ENCODE measurements at places on chromosomes 11 and 22. TPM values are rescaled to one million over a fixed set of nuclear protein-coding genes. Genes with fewer than 3 reads are reported as not detected.

E2F8 gene
- total RNA-seq: 0.63 TPM

GRCh38 chr22:40238425-40239344 lies 61.0 kb downstream of the TNRC6B start:
- no peaks in the 10 kb centered on the region for H3K36me3 ChIP-seq
- no peak overlapping the region for H3K27ac ChIP-seq
- no peaks in the 10 kb centered on the region for H3K27me3 ChIP-seq
- no peaks in the 10 kb centered on the region for H3K4me1 ChIP-seq
- H3K4me3 ChIP-seq: no peak overlapping the region

DNA sequence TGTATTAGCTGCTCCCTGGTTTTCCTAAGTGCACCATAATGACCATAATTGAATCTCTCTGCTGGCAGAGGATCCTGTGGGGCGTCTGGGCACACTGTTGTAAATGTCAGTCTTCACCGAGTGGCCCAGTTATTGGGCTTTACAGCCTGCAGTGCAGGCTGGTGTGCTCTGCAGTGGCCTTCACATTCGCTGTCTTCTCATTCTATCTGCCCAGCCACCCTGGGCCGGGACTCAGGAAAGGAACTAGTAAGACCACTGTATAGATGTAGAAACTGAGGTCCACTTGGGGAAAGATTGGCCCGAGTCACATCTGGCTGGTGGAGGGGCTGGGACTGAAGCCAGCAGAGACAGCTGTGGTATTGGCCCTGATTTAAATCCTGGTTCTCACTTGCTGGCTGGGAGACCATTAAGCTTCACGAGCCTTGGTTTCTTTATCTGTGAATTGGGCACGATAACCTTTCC lies 49.3 kb downstream of the TSPAN18 start:
- H3K36me3 ChIP-seq: no peaks in the 10 kb centered on the region
- no peak overlapping the region for H3K27ac ChIP-seq
- H3K27me3 ChIP-seq: no peaks in the 10 kb centered on the region
- H3K4me1 ChIP-seq: no peaks in the 10 kb centered on the region
- DNase-seq: no peak

GRCh38 chr11:94876222-94876621 lies 97.1 kb downstream of the CWC15 start:
- peaks cover 5% of the 10 kb centered on the region for H3K4me1 ChIP-seq
- H3K4me3 ChIP-seq: no peak overlapping the region
- no peaks in the 10 kb centered on the region for H3K27me3 ChIP-seq
- peaks cover 2% of the 10 kb centered on the region for H3K36me3 ChIP-seq
- DNase-seq: no peak

DNA sequence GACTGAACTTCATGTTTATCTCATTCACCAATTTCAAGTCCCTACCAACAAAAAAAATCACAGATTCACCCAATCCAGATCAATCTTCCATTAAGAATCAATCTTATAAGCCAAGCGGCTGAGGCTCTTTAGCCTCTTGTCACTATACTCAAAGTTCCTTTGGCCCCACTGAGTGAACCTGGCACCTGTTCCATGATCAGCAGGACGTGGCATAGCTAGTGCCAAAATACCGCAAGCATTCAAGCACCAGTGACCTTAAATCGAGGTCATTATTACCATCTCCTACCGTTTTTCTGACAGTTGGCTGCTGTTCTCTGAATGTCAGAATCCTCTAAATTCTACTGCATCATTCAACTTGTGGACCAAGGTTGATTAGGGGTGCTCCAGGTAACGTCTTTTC lies 141.2 kb downstream of the CADM1 start:
- H3K4me3 ChIP-seq: no peak overlapping the region
- H3K27me3 ChIP-seq: no peaks in the 10 kb centered on the region
- no peaks in the 10 kb centered on the region for H3K4me1 ChIP-seq
- DNase-seq: no peak
- H3K27ac ChIP-seq: no peak overlapping the region

- no peaks in the 10 kb centered on the region for H3K4me1 ChIP-seq
- no peaks in the 10 kb centered on the region for H3K27me3 ChIP-seq
- no peaks in the 10 kb centered on the region for H3K36me3 ChIP-seq
- no peak overlapping the region for H3K27ac ChIP-seq
Measured at GRCh38 chr11:105489446-105489845, 120.4 kb upstream of the GRIA4 start.

DNA sequence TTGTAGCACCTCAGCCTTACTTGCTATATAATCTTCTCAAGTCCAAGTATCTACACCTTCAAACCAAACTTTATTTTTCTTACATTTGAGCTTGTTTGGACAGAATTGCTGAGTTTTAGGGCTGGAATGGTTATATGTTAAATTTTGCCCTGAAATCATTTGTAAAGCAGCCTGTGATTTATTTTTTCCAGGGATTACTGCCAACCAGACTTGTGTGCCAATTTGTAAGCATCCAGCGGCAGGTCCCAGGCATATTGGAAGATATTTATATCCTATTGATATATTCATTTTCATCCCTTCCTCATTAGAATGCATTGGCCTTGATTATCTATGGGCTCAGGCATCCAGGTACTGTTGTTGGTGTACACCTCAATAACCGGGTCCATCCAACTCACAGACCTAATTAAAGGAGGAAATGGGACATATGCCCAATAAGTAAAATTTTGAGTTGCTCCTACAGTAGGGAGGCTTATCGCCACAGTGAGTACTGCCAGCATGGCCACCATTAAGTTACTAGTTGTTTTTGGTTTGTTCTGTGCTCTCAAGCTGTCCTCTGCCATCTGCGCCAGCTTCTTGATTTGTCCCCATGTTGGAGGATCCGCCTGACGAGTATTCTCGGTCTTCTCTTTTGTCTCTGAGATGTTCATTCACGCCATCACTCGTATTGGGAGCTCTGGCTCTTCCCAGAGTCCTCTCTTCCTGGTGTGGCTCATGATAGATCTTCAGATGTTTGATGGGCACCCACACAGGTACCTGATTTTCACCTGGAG lies 9.8 kb upstream of the DNAJB13 start:
- H3K27ac ChIP-seq: no peak overlapping the region
- H3K27me3 ChIP-seq: no peaks in the 10 kb centered on the region
- no peak for DNase-seq
- H3K4me1 ChIP-seq: no peaks in the 10 kb centered on the region
- H3K36me3 ChIP-seq: no peaks in the 10 kb centered on the region

SCGB1D2 gene
- total RNA-seq: not detected
